Neural progenitor cell (in vitro differentiated cells): ENCODE measurements at places on chromosomes 1 and 21.
A peak's percentile ranks its signal among the peaks of the same experiment; 100 is the strongest.

DNA sequence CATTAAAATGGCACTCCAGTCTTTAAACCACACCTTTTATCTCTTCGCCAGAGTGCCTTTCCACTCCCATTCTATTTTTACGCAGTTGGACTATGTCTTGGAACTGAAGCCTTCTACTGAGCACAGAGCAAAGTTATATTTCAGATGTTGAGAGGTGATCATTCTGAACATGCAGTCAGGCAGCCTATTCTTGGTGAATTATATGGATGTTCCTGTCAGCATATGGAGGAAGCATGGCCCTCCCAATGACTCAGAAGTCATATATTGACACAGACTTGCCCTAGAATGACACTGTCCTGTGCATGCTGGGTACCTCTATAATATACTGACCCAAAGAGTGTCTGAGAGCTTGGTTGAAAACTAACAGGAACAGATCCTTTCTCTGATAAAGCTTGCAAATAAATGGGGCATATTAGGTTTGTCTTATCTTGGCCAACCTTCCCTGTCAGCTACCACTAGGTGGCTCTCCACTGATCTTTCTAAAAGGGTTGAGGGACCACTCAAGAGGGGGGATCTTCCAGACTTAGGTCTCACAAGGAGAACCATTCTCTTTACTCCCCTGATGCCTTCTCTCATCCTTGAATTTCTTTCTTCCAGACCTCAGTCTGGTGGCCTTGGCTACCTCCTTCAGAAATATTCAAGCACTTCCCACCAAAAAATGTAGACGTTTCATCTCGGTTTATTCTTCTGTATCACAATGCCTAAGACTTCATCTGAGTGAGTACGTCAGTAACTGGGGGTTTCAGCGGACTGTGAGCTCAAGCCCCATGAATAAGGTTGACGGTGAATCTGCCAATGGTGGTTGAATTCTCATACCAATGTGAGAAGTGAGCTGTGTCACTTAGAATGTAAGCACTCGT is 11.8 kb upstream of the ALG14 start:
- peak; percentile 67 for DNase-seq

GRCh38 chr1:38038861-38039260 is 7.7 kb downstream of the POU3F1 start:
- DNase-seq = no peak

DNA sequence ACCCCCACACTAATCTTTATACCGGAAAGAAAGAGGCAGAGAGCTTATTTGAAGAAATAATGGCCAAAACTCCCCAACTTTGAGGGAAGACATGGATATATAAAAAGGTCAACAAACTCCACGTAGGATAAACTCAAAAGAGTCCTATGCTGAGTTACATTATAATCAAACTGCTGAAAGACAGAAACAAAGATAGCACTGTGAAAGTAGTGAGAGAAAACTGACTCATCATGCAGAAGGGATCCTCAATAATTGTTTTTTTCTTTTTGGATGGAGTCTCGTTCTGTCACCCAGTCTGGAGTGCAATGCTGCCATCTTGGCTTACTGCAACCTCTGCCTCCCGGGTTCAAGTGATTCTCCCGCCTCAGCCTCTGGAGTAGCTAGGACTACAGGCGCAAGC is 48.5 kb upstream of the TTC39A start:
- DNase-seq = no peak

- DNase-seq = no peak
These were observed 881.4 kb upstream of the B3GALT2 start for GRCh38 chr1:194067772-194068171.

GRCh38 chr1:79741720-79742421 is 735.3 kb upstream of the ADGRL4 start:
- no peak for DNase-seq

DNA sequence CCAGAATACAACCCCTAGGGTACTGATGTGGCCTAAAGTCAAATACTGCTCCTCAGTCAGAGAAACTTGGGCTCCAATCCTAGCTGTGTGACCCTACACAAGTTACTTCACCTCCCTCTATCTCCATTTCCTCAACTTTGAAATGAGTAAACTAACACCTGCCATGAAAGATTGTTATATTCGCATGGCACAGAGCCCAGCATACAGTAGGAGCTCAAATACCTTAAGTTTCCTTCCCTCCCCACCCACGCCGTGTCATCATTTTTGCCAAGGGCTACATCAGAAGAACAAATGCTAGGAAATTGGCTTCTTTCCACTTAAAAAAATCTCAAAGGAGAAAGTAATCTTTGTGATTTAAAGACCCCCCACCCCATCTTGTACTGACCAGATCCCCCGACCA is 22.2 kb upstream of the ZNF362 start:
- no peak for DNase-seq

- DNase-seq = no peak
These were observed 85.0 kb upstream of the SLC2A1 start for GRCh38 chr1:43043695-43044094.

DNA sequence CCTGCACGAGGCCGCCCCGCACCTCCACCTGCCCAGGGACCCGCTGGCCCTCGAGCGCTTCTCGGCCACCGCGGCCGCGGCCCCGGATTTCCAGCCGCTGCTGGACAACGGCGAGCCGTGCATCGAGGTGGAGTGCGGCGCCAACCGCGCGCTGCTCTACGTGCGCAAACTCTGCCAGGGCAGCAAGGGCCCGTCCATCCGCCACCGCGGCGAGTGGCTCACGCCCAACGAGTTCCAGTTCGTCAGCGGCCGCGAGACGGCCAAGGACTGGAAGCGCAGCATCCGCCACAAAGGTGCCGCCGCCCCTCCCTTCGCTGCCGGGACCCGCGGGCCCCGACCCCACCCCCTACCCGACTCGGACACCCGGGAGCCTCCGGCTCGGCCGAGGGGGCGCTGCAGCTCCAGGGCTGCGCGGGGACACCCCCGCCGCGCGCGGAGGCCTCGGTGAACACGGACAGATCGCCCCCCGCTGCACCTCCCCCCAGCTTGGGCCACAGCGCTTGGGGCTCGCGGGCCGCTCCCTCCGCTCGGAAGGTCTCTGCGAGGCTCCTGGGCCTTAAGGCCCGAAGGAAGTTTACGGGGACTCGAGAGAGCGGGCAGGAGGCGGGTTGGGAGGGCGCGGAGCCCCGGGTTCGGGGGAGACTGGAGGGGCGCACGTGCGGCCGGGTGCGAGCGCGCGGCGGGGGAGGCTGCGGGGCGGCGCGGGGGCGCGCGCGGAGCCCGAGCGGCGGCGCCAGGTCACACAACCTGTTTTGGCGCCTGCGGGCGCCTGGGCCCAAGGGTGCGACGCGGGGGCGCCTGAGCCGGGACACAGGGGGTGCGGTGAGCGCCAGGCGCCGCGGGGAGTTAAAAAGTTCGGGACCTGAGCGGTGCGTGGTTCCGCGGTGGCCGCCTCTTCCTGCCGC is 1.2 kb downstream of the SAMD11 start:
- peak; percentile 81 for DNase-seq

GRCh38 chr1:32274646-32275340 is 17.1 kb upstream of the HDAC1 start:
- no peak for DNase-seq

DNA sequence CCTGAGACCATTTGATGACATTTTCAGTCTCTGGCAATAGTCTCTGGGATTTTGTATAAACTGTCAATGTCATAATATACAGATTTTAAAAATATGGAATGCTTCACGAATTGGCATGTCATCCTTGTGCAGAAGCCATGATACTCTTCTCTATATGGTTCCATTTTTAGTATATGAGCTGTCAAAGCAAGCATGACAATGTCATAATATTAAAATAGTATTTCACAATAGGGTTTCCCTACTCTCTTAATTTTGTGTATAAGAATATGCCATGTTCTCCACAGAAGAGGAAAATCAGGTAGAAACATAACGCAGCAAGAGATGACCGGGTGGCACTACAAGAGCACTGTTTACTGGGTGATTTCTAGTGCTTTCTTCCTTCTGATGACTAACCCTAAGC is 8.3 kb upstream of the DIPK1A start:
- DNase-seq = no peak

GRCh38 chr1:21668951-21669257 is 253 bp downstream of the RAP1GAP start:
- DNase-seq = peak; percentile 18

GRCh38 chr1:178941849-178942248 is 71.0 kb upstream of the ANGPTL1 start:
- no peak for DNase-seq

DNA sequence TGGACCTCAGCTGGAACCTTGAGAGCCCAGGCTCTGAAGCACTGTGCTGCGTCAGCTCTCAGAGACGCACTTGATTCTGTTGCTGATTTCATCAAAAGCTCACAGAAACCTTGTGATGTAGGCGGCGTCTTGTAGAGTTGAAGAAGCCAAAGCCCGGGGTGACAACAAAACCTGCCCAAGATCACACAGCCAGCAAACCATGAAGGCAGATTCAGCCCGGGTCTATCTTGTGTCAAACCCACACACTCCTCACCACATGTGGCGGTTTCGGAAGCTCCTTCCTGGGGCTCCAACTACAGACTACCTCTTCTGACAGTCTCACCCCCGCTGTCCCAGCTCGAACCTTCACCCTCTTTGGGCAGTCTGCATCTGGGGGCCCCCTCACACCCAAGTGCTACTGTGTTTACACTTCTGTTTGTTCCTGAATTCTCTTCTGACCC is 50.4 kb downstream of the TENT5C start:
- no peak for DNase-seq

- DNase-seq = peak; percentile 70
These were observed 24.1 kb downstream of the PIGM start for GRCh38 chr1:160007577-160008200.

GRCh38 chr1:8604041-8604945 is 213.1 kb downstream of the RERE start:
- no peak for DNase-seq

GRCh38 chr1:17605582-17606344 is 66.3 kb downstream of the ARHGEF10L start:
- no peak for DNase-seq

GRCh38 chr1:201023920-201024624 is 558 bp upstream of the KIF21B start:
- peak; percentile 37 for DNase-seq

DNA sequence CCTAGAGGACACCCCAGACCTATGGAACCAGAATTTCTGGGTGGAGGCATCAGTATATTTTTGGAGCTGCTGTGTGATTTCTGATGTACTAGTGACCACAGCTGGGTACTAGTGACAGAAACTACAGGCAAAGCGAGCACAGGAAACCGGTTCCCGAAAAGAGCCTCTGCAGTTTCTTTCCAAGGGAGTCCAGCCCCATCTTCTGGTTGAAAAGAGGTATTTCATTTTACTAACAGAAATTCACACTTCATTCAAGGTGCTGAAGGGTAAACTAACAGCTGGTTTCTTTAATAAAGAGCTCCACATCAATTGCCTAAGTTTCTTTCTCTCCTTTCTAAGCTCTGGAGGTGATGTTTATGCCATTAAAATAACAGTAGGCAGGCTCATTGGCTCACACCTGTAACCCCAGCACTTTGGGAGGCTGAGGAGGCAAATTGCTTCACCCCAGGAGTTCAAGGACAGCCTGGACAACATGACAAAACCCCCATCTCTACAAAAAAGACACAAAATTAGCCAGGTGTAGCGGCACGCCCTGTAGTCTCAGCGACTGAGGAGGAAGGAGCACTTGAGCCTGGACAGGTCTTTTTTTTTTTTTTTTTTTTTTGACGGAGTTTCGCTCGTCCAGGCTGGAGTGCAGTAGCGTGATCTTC is 22.0 kb downstream of the THAP3 start:
- peak; percentile 64 for DNase-seq

DNA sequence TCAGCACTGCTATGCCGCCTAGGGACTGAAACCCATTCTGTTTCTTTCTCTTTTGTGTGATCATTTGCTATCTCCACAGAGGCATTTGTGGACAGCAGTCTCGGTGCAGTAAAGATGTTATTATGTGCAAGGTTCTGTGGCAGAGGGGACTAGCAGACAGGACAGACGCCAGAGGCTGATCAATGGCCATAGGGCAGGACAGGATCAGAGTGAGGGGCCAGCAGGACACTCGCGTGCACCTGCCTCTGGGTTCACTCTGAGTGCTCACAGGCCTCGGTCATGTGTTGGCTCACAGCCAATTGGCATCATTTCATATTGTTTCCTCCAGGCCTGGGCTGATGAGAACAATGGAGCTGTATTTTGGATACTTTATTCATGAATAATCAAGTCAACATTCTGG is 212.6 kb downstream of the TGFB2 start:
- DNase-seq = no peak

- DNase-seq = no peak
These were observed 9.1 kb upstream of the SLC30A2 start for GRCh38 chr1:26055041-26055440.

GRCh38 chr1:11229203-11229602 is 33.1 kb downstream of the MTOR start:
- DNase-seq = no peak

DNA sequence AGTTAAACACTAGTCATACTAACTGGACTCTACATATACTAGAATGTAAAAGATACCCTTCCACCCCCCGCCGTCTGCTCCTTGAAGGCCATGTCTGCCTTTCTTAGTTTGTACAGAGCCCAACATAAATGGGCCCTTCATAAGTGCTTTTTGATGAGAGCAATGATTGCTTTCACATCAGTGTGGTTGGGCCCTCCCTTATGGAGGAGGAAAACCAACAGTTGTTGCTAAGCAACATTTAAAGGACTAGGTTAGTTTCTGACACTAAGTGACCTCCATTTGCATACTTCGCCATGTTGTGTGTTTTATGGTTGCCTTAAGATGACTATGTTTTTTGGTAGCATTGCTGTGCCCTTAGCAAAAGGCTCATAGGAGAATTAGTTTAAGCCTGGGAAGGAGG is 182.0 kb upstream of the SGIP1 start:
- no peak for DNase-seq

- peak; percentile 81 for DNase-seq
These were observed 14.4 kb downstream of the SMYD3 start for GRCh38 chr1:246492611-246493245.

DNA sequence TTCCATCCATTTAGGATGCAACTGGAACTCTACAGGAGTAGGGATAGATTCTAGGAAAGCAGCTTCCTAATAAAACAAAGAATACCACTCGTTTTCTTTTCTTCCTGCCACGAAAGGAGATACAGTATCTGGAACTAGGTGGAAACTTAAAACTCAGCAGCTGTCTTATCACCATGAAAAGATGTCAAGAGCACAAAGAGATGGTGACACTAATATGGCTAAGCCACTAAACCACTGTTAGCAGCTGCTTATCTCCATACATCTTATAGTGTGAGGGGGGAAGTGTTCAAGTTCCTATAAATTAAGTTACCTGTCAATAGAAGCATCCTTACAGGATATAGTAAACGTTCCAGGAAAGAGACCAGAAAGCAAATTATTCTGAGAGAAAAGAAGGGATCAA is 162.5 kb downstream of the TYW3 start:
- DNase-seq = no peak

DNA sequence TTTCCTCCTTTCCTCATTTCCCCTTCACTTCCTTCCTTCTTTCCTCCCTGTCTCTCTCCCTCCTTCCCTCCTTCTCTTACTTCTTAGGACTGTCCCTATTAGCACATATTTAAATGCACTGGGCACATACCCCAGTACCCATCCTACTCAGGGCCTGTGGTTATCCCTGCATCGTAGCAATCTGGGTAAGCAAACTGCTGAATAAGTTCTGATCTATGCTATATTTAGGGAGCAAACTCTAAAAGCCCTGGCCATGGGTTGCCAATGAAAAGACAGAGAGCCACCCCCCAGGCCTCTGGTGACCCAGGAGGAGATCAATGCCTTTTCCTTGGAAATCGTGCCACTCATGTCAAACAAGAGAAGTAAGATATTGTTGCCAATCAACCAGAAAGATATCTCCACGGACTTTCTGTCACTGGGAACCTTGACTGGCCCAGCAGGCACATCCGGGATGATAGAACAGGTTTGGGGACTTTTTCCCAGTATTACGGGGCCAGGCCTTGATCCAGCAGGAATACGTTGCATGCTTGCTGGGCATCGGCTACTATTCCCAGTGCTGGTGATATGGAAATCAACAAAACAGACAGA is 5.4 kb downstream of the FAM3B start:
- no peak for DNase-seq
